Stimulated activated CD8-positive, alpha-beta memory T cell treated with anti-CD3 and anti-CD28 coated beads, Interleukin-7, amount 100 ng/mL, for 4 hours (primary cell): ENCODE measurements at places on chromosomes 4 and X.

- DNase-seq = no peak
Measured at GRCh38 chr4:47270201-47270888, 193.2 kb downstream of the COMMD8 start.

- DNase-seq = no peak
Measured at GRCh38 chrX:21174439-21174838, 199.8 kb upstream of the CNKSR2 start.

DNA sequence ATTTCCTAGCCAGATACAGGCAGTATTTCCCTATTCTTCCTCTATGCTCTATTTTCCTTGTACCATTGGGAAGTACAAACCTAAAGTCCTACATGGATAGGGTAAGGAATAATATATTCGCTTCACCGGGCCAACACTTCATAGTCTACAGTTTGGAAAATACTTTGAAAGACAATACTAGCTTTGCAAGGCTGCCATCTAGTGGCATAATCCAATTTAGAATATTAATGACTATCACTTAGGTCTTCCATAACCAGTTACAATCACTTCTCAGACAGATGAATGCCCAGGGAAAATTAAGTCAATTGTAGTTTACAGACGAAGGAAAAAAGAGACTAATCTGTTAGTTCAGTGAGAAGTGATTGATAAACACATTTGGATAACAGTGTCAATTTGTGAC is 141.0 kb upstream of the FAM47C start:
- DNase-seq = no peak

DNA sequence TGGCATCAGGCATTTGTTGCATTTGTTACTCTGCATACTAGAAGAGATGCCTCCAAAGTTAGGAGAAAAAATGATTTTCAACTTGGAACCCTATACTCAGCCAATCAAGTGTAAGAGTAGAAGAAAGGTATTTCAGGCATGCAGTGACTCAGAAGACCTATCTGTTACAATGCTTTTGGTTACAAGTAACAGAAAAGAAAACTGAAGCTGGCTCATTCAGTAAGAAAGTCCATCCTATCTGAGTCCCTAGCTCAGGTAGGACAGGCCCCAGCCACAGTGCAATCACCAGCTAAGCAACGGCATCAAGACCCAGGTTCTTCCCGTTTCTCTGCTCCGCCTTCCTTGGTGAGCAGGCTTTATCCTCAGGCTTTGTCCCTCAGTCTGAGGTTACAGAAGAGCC is 23.3 kb downstream of the MECP2 start:
- DNase-seq = no peak

DNA sequence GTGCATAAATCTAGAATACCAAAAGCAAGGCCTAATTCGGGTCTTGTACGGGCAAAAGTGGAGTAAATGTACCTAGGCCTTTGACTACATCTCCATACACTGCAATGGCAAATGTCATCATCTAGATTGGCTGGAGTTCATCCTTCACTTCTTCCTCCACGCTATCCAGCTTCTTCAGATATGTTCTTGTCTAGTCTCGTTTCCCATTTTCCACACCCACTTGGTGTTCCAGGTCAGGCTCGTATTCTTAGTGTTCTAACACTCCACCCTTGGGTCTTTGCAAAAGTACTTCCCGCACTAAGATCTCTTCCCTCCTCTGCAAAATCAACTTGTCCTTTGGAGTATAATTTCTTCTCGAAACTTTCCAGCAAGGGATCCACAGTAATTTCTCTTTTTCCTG is 1.4 kb downstream of the COQ2 start:
- DNase-seq = no peak

GRCh38 chr4:47831026-47831679 is 6.7 kb downstream of the CORIN start:
- no peak for DNase-seq

GRCh38 chr4:100177126-100177525 is 13.1 kb downstream of the DDIT4L start:
- no peak for DNase-seq

DNA sequence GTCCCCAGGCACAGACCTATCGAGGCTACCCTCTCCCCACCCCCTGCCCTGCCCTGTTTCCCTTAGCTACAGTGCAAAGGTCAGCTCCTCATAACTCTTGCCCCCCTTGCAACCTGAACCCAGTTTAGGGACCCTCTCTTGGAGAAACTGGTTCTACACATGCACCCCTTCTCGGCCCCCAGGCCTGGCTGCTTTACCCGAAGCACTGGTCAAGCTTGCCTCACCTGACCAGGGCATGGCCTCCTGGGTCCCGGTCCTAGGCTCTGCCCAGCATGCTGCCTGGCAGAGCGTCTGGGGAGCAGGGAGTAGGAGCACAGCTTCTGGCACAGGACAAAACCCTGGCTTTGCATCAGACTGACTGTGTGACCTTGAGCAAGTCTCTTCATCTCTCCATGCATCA is 28.0 kb downstream of the ZNF185 start:
- no peak for DNase-seq

GRCh38 chrX:123486297-123486696 is 246.6 kb downstream of the THOC2 start:
- DNase-seq = no peak

GRCh38 chrX:13250826-13251580 is 68.8 kb downstream of the ATXN3L start:
- DNase-seq = no peak

- no peak for DNase-seq
Measured at GRCh38 chr4:86977621-86978184, 42.9 kb downstream of the AFF1 start.

DNA sequence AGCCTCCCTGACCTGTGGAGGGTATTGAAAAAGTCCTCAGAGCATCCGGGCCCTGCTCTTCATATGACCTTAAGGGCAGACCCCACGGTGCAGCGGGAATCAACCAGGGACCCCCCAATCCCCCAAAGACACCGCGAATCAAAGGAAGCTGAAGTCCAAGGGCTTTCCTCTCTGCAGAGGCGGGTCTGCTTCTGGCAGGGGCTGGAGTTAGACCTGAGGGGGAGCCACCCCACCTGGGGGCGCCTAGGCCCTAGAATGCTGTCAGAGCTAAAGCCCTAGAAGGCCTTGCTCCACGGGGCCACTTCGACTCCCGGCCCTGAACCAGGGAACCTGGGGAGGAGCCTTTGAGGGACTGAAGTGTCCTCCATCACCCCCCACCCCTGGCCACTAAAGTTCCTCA is 2.8 kb upstream of the HAUS7 start:
- DNase-seq = no peak

DNA sequence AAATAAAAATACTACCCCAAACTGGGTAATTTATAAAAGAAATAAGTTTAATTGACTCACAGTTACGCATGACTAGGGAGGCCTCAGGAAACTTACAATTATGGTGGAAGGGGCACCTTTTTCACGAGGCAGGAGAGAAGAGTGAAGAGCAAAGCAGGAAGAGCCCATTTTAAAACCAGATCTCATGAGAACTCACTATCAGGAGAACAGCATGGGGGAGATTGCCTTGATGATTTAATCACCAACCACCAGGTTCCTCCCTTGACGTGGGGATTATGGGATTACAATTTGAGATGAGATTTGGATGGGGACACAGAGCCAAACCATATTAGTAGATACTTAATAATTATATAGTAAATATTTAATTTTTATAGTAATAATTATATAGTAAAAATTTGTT is 10.1 kb downstream of the CISD2 start:
- no peak for DNase-seq

GRCh38 chr4:156999175-156999517 is 27.5 kb upstream of the PDGFC start:
- no peak for DNase-seq

DNA sequence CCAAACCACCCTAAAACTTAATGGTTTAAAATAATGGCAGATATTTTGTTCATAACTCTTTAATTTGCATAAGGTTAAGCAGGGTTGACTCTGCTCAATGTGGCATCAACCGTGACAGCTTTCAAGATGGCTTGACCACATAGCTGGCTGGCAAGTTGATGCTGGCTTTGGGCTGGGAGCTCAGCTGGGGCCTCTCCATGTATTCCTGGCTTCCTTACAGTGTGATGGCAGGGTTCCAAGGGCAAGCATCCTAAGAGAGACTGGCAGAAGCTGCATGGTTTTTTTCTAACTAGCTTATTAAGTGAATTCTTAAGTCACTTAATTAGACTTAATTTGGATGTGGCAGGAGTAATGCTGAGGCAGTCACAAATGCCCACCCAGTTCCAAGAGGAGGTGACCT is 4.5 kb downstream of the RP2 start:
- DNase-seq = no peak

DNA sequence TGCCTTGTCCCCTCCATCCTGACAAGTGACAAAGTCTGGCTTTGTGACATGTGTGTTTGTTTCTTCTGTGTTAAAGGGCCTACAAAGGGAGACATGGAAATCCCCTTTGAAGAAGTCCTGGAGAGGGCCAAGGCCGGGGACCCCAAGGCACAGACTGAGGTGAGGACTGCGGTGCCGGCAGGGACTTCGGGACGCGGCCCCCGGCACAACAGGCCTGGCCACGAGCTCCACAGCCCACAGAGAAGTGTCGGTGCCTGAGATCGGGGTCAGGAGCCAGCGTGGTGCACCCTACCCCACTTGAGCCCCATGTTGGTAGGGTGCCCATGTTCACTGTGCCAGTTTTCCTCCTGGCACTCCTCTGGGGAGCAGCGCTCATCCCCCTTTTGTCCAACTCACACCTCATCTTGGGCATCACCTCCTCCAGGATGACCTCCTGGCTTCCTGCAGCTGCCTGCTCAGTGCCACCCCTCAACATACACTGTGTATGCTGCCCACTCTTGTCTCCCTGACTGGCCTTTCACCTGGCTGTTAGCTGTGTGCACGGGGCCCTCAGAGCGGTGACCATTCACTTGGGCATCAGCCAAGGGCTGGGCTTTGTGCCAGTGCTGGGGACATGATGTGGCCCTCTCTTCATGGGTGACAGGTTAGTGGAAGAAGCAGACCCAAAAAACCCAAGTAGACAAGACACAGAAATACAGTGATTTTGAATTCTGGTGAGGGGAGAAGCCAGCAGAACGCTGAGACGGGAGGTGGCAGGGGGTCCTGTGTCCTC is 17.6 kb downstream of the WFS1 start:
- no peak for DNase-seq

GRCh38 chrX:5730556-5730955 is 498.1 kb downstream of the NLGN4X start:
- DNase-seq = no peak

- DNase-seq = no peak
Measured at GRCh38 chr4:151874328-151874727, 113.5 kb upstream of the GATB start.

GRCh38 chr4:154019811-154020210 is 230.9 kb upstream of the SFRP2 start:
- no peak for DNase-seq

- no peak for DNase-seq
Measured at GRCh38 chr4:650461-650860, 23.6 kb downstream of the ATP5ME start.

DNA sequence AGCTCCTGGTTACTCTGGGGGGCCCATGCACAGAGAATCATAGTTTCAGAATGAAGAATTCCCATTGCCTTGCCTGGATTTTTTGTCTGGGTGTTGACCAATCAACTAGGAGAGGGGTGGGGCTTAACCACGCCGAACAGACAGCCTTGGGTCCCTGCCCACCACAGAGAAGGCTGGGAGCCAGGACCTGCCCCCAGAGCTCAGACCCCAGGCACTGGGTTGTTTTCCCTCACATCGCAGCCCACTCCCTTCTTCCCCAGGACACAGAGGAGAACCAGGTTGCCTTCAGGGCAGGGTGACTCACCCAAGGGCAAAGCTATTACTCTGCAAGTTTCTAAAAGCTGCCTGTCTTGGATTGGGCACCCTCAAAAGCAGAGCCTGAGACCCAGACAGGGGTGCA is 23.3 kb upstream of the CRMP1 start:
- no peak for DNase-seq

DNA sequence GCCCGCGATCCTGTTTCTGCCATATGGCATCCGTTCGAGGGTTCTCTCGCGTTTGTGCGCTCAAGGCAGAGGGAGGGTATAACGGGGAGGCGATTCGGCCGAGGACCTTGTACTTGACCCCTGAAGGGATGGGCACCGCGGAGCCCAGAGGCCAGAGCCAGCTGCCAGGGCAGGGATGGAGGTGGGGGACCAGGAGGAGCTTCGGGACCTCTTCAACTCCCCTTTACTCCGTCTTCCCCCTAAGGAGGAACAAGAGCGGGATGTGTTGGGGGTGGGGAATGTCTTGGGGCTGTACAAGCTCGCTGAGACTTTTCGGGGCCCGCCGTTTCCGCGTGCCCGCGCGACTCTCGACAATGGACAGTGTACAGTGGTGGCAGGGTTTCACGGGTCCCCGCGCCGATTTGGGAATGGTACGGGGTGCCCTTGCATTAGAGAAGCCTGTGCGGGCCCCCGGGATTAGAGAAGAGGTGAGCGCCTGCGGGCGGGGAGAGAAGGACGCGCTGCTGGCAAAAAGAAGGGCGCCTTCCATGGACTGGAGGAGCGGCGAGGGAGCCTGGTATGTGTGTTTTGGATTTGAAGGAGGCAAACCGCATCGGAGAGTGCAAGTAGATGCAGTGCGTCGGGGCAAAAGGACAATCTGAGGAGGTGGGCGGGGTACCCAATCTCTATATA is 760 bp downstream of the UGT8 start:
- no peak for DNase-seq

- no peak for DNase-seq
Measured at GRCh38 chr4:151324752-151325110, 674 bp downstream of the SH3D19 start.

- no peak for DNase-seq
Measured at GRCh38 chr4:176508780-176509331, 189.1 kb downstream of the SPCS3 start.

- no peak for DNase-seq
Measured at GRCh38 chrX:130793975-130794374, 109.0 kb downstream of the ENOX2 start.

- no peak for DNase-seq
Measured at GRCh38 chrX:35890699-35891098, 28.8 kb upstream of the CFAP47 start.

- no peak for DNase-seq
Measured at GRCh38 chrX:47169273-47169672, 24.3 kb downstream of the RBM10 start.

DNA sequence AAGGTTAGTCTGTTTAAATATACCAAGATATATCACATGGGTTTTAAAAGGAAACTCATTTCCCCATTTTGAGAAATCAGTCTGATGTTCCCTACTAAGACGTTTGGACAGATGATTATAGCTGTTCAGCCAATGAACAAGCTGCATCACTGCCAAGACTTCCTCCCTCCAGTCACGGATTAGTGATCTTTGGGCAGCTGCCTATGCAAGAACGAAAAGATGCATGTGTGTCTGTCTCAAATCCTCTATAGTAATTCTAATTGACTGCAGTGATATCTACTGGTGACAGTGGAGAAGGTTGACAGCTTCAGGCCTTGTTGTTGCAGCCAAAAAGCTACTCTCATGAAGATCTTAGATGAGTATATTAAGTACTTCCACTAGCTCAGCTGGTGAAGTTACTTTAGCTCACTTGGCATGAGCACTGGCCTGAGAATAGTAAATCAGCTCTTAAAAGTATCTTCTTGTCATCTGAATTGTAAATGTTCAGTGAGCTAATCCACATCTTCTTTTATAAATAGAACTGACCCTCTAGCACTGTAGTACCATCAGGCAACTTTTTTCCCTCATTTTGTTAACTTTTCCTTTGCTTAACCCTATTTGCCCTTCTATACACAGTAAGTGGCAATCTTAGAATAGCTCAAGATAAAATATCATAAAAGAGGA is 134.5 kb upstream of the PCDH10 start:
- no peak for DNase-seq

GRCh38 chrX:153884590-153884989 is 1.4 kb downstream of the L1CAM start:
- DNase-seq = no peak

- no peak for DNase-seq
Measured at GRCh38 chr4:181688432-181688831, 554.8 kb upstream of the TENM3 start.
